ENCODE measurements at places on chromosomes 6 and 20.

- DNase-seq, result no peak
Observed at GRCh38 chr20:5463007-5463686, 146.4 kb upstream of the PROKR2 start.

GRCh38 chr20:10992731-10993130 lies 318.9 kb upstream of the JAG1 start:
- DNase-seq, result no peak

GRCh38 chr6:98525860-98526259 lies 308.5 kb upstream of the POU3F2 start:
- no peak for DNase-seq

- DNase-seq, result no peak
Observed at GRCh38 chr20:62305765-62306413, 3.1 kb downstream of the ADRM1 start.

- no peak for DNase-seq
Observed at GRCh38 chr20:51244466-51244865, 221.6 kb upstream of the KCNG1 start.

GRCh38 chr20:44135417-44136204 lies 51.4 kb downstream of the JPH2 start:
- no peak for DNase-seq

DNA sequence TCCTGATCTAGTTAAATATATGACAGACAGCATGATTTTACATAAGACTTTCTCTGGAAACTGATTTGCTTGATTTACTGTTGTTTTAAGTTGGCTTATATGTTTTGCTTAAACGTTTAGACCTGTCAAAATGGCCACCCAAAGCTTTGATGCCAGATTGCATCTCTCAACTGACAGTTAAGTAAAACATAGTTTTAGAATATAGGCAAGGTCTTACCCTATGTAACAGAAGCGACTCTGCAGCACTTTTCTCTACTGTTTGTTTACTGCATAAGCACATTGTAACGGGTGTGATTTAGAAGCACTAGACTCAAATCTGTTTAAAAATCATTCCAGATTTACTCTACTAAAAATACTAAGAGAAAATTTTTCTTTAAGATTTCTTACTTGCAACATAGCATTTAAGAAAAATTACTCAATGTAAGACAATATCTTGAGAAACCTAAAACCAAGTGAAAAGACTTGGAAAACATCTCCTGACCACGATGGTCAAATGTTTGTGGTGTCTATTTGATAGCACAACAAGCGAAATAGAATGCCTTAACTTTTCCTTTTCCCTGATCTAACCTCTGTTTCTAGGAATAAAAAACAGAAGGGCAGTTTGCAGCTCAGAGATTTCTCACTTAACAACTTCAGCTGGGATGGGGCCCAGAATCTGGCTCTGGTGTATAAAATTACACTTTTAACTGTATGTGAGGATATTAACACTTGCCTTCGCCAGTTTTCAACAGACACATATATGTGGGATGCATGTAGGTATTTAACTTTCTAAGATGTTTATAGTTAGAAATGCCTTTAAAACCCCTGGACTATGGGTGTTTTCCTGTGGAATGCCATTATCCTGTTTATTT lies 47.4 kb downstream of the AIG1 start:
- no peak for DNase-seq

GRCh38 chr20:14521016-14521415 lies 183.6 kb upstream of the FLRT3 start:
- DNase-seq, result no peak

GRCh38 chr6:40933864-40934263 lies 105.2 kb downstream of the UNC5CL start:
- no peak for DNase-seq

DNA sequence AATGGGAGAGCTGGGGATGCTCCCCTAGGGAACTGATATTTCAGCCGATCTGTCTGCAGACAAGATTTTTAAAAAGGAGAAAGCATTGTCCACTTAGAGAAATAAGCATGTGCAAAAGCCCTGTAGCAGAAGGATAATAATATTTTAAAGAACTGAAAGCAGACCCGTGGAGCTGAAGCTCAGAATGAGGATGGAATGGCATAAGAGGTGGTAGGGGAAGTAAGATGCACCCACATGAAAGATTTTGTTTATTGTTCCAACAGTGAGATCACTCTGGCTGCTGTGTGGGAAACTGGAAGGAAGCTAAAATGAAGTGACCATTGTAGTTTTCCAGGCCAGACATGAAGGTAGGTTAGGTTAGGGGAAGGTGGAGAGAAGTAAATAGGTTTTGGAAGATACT lies 266.4 kb upstream of the PRDM1 start:
- no peak for DNase-seq

DNA sequence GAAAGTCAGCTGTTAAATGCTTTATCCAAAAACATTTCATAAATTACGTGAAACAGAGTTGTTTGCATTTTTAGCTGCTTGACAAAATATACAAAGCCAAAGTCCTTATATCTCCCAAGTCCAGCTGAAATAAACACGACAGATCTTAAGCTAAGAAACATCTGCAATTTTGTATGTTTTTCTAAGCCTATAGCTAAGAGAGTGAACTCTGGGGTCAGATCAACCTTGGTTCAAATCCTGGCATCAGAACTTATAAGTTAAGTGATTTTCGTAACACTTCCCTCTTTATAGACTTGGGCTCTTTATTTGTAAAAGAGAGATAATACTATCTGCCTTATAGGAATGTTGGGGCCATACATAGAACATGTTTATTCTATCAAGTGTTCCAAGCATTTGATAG lies 176.7 kb downstream of the PTPRK start:
- DNase-seq, result no peak

GRCh38 chr6:42511803-42512422 lies 51.9 kb upstream of the UBR2 start:
- DNase-seq, result no peak

DNA sequence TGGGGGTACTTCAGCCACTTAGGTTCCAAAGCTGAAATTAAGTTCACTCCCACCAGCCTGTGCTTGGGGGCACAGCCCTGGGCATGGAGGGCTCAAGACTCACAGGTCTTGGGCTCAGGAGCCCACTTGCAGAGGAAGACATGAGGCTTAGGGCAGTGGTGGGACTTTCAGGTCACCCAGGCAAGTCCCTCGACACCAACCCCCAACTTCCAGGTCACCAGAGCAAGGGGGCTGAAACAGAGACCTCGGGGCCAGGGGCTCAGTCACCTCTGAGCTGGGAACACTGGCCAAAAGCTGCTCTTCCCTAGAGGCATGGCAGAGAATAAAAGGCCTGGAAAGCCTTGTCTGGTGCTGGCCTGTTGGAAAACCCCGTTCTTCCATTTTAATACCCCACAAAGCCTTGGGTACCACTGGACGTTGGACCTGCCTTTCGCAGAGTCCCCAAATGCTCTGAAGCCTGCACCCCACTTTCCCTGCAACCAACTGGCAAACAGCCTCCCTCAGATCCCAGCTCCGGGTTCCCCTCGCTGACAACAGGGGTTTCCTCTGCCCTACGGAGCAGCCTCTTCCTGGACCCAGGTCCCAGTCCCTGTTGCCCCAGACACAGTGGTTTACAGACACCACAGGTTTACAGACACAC lies 160.9 kb upstream of the PMEPA1 start:
- no peak for DNase-seq

DNA sequence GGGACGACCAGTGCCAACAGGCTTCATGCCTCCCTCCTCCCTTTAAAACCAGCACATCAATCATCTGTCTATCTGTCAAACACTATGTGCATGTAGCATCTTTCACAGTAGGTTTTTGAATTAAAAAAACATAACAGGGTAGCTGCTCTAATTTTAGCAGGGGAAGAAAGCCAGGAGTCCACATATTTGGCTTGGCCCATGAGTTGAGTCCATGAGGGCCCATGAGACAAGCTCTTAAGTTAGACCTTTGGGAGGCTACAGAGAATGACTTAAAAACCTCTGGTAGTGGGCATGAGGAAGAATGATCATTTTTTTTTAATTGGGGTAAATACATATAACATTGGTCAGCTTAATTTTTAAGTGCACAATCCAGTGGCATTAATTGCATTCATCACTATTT lies 194.9 kb downstream of the UTRN start:
- no peak for DNase-seq

GRCh38 chr6:84763886-84764331 lies 489 bp downstream of the TBX18 start:
- no peak for DNase-seq

Measured in KBM-7 (cell line).